ENCODE measurements at places on chromosomes 6 and 20.

- DNase-seq: peak; percentile 37
Observed at GRCh38 chr20:13546497-13547131, 92.1 kb downstream of the TASP1 start.

GRCh38 chr6:165245701-165246100, 63.7 kb downstream of the C6orf118 start:
- DNase-seq: no peak

GRCh38 chr6:54308289-54308985, at the start of gene TINAG:
TSS of gene TINAG (plus strand) at chr6:54308441. CDS start at chr6:54308551, 110 bp downstream.
- DNase-seq: no peak

DNA sequence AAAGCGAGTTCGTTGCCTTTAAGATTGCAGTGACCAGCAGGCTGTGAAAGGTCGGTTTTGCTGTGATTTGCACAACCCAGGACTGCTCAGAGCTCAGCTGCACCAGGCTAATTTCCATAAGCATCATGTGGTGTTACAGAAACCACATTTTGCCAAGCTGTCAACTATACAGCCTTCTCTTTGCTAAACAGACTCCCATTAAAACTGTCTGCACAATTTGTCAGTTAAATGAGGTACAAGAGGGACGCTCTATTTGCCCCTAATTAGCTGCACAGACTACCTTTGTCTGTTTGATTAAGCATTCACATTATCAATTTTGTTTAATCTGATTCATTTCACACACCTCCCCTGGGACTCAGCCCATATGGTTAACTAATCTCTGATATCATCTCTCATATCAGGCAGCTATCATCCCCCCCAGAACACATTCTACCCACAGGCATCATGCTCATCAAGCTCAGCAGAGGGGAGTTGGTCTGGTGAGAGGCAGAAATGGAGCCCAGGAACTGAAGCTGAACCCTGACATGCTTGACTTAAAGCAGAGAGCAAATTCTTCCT, 62.1 kb downstream of the OLIG3 start:
- DNase-seq: no peak

DNA sequence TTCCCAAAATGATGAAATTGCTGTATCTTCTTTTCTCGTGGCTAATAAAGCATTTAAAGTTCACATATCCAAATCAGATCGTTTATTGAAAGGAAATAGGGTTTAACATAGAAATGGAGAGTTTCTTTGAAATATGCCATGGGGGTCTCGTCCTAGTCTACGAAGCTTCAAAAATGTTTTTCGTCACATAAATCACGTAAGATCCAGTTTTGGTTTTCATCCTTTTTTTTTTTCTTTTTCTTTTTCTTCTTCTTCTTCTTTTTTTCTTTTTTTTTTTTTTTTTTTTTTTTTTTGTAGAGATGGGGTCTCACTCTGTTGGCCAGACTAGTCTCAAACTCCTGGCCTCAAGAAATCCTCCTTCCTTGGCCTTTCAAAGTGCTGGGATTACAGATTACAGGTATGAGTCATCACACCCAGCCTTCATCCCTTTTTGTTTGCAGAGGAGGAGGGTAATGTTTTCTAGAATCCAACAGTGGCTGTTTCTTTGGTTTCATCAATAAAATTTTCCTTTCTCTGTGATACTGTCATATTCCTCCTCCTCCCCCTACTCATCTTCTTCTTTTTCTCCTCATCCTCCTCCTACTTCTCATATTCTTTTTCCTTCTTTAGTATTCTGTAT, 94.7 kb upstream of the LOC128125822 start:
- no peak for DNase-seq

- no peak for DNase-seq
Observed at GRCh38 chr6:90297115-90297866, 648 bp upstream of the BACH2 start.

GRCh38 chr6:63636518-63637021, 968 bp downstream of the PHF3 start:
- DNase-seq: peak; percentile 36

DNA sequence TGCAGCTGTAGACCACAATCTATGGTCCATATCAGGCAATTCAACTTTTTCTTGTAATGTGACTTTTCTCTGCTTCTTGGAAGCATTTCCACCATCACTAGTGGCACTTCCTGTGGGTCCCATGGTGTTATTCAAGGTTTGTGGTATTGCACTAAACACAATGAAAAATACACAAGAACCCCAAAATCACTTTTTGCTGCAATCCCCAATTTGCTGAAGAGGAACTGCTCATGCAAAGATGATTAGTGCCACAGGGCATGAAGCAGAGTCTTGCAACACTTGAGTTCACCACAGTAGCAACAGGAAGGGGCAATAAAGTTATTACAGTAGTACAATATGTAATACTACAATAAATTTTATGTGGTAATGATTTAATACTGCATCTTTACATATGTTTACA, 16.8 kb upstream of the TAAR1 start:
- DNase-seq: no peak

GRCh38 chr6:150322466-150322871, 46.3 kb upstream of the IYD start:
- DNase-seq: no peak

DNA sequence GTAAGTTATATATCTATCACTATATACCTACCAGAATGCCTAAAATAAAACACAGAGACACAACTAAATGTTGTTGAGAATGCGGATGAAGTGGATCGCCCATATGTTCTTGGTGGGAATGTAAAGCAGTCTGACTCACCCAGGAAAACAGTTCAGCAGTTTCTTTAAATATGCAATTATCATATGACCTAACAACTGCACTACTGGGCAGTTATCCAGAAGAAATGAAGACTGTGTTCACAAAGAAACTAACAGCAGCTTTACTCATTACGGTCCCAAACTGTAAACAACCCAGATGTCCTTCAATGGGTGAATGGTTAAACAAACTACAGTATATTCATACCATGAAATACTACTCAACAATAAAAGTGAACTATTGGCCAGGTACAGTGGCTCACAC, 14.3 kb upstream of the ZC3H12D start:
- no peak for DNase-seq

GRCh38 chr20:17969884-17970409, 1.1 kb downstream of the MGME1 start:
- DNase-seq: no peak

- peak; percentile 69 for DNase-seq
Observed at GRCh38 chr6:14540276-14540675, 422.7 kb downstream of the CD83 start.

GRCh38 chr6:108565091-108565766, 4.5 kb downstream of the FOXO3 start:
- DNase-seq: no peak

DNA sequence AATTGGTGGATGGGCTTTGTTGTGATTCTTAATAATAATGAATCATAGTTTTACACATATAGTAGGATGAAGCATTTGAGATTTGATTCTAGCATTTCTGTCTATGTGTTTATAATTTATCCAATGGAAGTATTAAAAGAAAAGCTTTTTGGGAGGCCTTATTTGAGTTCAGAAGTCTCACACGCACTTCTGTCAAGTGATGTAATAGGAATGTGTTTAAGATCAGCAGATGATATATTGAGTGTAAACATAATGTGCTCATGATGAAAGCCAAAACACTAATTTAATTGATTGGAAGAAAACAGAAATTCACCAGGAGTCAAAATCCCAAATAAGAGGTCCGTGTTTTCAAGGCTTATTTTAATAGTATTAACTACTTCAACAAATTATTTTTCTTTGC, 435.6 kb upstream of the HSF2 start:
- DNase-seq: no peak

DNA sequence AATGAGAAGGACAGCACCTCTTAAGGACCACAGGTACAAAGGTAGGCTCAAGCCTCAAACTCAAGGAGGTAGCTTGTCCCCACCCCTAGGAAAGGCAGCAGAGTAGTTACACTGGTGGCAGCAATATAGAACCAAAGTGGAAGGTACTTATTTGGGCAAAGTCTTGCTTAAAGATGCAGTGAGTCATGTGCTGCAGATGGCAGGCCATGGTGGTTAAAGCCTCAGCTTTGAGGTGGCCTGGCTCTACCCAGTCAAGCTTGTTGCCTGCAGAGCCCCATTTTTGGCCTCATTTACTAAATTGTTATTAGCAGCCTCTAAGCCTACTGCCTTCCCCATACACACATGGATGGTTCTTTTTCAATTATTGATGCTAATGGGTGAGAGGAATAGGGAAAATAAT, 146.0 kb downstream of the ELOVL4 start:
- DNase-seq: no peak

DNA sequence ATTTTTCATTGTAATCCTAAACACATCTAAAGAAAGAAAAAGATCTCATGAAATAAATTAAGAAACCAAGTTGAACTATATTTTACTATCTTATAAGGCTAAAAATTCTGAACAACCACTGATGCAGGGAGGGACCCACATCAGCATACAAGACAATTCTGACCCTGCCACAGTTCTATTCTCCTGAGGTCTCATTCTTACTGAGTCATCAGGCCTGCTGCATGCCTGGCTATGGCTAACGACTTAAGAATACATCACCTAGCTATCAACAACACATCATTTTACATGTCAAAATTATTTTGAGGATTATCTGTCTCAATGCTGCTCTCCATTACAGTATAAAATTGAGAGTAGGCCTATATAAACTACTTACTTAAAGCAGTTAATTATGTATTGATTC, 52.9 kb downstream of the FBXL4 start:
- DNase-seq: no peak

- DNase-seq: no peak
Observed at GRCh38 chr6:57182017-57182432, 9.9 kb downstream of the BAG2 start.

DNA sequence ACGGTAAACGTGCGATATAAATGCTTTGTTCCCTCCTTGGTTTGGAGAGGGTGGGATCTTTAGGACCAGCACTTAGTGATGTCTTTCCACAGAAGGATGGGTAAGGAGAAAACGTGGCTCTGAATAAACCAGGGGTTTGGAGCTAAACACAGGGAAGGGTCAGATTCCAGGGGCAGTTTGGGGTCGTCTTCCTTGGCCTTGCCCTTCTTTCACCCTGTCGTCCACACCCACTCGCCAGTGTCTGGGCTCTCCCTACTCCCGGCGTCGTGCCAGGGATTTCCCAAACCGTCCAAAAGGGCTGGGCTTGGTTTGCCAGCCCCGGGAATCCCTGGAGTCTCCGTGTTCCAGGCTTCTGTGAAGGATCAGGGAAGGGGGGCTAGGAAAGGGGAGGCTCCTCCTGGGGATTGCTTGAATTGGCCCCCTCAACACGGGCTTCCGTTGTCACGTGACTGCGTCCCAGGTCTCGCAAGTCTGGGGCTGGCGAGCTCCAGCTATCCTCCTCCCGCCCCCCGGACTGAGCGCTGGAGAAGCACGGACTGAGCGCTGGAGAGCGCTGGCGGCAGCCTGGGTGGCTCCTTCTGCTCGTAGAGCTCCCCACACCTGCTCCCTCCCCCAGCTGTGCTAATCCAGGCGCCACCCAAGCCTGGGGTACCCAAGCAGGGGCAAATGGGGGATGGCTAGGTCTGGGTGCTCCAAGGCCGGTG, 9.4 kb upstream of the ARMC12 start:
- DNase-seq: no peak

GRCh38 chr6:3334555-3334954, 75.8 kb downstream of the PSMG4 start:
- no peak for DNase-seq

- DNase-seq: no peak
Observed at GRCh38 chr6:144285548-144285797, 338 bp downstream of the UTRN start.

DNA sequence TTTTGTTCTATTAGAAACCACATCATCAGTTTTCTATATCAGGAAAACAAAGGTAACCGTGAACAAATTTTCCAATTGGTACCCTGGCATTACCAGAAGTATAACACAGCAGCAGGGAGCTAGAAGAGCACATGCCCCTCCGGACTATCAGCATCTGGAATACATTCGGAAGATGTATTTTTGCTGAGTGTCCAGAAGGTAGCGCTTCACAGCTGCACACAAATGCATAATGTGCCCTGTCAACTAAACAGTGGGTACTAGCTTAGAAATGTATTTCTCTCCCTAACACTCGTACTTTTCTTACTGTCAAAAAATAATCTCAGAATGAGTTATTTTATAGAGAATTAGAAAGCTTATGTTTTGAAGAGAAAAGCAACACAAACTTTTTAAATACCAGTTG, 77.6 kb downstream of the HUS1B start:
- no peak for DNase-seq

DNA sequence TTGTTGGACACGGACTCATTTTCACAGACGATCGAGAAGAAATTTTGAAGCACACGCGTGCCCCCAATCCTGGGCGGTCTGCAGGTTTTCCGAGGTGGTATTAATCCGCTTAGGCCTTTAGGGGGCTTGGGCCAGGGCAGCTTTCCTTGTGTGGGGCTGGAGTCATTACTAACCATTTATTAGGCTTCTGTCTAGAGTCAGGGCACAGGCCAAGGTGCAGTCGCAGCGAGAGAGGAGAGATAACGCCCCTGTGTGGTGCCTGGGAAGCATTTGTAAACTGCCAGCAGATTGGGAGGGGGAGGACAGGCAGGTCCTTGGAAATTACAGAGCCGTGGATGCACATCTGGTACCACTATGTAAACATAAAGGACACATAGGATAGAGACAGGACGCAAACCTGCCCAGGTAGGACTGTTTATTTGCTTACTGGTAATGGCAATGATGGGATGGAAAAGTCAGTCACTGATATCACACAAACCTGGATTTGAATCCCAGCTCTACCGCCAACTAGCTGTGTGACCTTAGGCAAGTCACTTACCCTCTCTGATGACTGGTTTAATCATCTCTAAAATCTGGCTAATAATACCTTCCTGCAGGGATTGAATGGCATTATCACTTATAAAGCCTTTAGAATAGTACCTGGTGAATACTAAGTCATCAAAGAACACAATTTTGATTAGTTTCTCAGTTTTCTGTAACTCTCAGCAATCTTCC, 76.4 kb downstream of the TMEM242 start:
- no peak for DNase-seq

- no peak for DNase-seq
Observed at GRCh38 chr20:9981829-9982228, 53.0 kb upstream of the ANKEF1 start.

DNA sequence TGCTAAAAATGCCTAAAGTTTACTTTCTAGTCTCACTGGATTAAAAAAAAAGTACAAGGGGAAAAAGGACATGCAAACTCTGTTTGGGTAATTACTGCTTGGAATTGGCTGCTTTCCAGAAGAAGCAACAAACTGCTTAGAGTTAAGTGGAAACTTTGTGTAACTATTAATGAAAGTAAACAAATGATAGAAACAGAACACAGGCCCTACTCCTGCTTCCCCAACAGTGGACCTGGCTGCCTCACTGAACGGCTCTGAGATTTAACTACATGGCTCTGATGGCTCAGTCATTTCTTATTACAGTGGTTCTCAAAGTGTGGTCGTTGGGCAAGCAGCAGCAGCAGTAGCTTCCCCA, 108.5 kb downstream of the MAN1A1 start:
- no peak for DNase-seq

GRCh38 chr20:63690898-63691710, 5.3 kb upstream of the TNFRSF6B start:
- DNase-seq: peak; percentile 39

Measured in PC-9 (cell line).